Activated CD4-positive, alpha-beta T cell treated with anti-CD3 and anti-CD28 coated beads, Interleukin-2, amount 50 U/mL, for 24 hours (primary cell): ENCODE measurements at places on chromosomes 5 and 9.

DNA sequence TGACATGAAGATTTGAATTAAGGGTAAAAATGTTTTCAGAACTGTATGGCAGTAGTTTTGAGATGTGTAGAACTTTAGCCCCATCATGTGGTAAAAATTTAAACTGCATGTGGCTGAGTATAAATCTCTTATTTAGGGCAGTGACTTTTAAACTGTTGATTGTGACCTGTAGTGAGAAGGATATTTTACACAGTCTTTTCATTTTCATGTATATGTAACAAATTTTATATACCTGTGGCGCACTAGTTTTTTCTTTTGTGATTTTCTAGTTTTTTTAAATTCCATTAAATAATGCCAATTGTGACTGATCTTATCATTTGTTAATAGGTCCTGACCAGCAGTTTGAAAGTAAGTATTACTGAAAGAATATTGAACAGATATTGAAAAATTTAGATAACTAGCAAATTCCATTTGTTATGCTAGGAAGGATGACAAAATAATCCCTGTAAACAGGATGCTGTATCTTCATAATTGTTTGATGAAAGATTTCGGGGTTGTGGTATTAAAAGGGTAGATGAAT is 47.2 kb downstream of the GPBP1 start:
- DNase-seq = peak; percentile 46

GRCh38 chr5:154196955-154197652 is 6.6 kb downstream of the GALNT10 start:
- DNase-seq = no peak

- DNase-seq = no peak
Observed at GRCh38 chr5:88536146-88536545, 267.5 kb upstream of the TMEM161B start.

GRCh38 chr5:158856794-158857193 is 242.9 kb downstream of the EBF1 start:
- no peak for DNase-seq

- DNase-seq = no peak
Observed at GRCh38 chr9:85030316-85030715, 360.8 kb downstream of the NTRK2 start.

DNA sequence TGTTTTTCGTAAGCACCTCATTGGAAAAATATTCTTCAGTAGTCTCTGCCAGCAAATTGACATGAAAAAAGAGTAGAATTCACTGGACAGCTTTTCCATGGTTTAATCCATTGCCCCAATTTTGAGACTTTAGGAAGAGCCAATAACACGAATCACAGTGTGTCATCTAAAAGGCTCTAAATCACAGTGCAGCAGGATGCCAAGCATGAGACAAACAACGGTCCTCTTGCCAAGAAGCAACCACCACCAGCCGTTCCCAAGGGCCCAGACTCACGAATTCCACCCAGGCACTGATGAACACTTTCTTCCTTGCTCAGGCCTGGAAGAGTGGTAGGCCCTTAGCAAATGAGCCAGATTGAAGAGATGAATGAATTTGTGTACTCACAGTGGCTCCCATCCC is 18.3 kb upstream of the IRX4 start:
- no peak for DNase-seq

DNA sequence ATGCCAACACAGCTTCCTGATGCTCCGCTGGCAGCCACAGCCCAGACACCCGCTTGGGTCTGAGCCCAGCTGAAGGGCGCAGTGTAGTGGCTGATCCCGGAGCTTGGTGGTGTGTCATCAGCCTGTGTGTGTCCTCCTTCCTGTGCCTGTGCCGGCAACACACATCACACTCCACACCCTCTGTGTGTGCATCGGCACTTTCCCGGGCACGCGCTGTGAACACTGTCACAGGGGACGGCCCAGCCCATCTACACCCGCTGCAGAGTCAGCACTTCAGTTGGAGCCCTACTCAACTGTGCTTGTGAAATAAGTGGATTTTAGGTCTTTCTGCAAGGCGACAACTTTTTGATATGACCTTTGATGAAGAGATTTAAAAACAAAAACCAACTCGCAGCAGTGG is 189.4 kb downstream of the IRX2 start:
- no peak for DNase-seq

GRCh38 chr5:56816546-56817081 is 1.3 kb downstream of the MAP3K1 start:
- peak; percentile 44 for DNase-seq

DNA sequence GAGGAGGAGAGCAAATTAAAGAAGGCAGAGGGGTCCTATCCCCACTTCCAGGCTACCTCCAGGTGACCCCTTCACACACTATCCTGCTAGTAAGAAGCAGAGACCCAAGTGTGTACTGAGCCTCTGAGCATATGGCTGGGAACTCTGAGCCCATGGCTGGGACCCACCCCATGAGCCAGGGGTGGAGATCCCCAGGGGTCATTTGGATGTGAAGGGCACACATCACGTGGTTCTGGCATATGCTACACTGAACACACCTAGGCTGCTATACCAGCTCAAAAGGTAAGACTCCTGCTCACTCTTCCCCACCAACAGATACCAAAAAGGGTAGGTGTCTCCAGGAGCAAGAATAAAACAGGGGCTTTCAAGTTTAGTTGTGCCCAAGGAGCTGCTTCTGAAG is 149.9 kb downstream of the FRMD3 start:
- no peak for DNase-seq

GRCh38 chr5:38878391-38879077 is 32.7 kb downstream of the OSMR start:
- no peak for DNase-seq

GRCh38 chr9:22356985-22357384 is 89.6 kb upstream of the DMRTA1 start:
- DNase-seq = no peak

GRCh38 chr5:167511276-167511675 is 780.2 kb upstream of the WWC1 start:
- no peak for DNase-seq

DNA sequence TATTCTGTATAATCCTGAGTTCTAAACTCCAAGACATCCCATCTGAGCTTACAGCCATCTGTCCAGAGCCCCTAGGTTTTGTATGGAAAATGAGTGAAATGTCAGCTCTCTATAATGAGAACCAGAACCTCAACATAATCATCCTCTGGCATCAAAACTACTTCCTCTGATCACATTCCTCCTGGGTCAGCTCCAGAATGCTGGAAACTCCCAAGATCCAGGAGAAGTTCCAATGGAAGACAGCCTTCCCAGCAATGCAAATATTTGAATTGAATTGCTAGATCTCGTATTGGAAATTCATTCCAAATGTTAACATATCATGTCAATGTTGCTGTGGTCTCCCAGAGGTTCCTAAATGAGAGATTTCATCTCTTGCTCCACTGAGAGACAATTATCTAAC is 23.8 kb downstream of the C9 start:
- no peak for DNase-seq
